ENCODE measurements at places on chromosomes 12 and 14. TPM values are rescaled to one million over a fixed set of nuclear protein-coding genes. Genes with fewer than 3 reads are reported as not detected.

Gene METTL25
- 9.8 TPM for total RNA-seq

Gene CCDC38
- not detected for total RNA-seq

GRCh38 chr12:56927281-56927680 is 6.9 kb downstream of the SDR9C7 start:
- no peak for DNase-seq
- no peaks in the 10 kb centered on the region for H3K36me3 ChIP-seq
- peaks cover 6% of the 10 kb centered on the region for H3K4me1 ChIP-seq
- peaks cover 6% of the 10 kb centered on the region for H3K27me3 ChIP-seq

DNA sequence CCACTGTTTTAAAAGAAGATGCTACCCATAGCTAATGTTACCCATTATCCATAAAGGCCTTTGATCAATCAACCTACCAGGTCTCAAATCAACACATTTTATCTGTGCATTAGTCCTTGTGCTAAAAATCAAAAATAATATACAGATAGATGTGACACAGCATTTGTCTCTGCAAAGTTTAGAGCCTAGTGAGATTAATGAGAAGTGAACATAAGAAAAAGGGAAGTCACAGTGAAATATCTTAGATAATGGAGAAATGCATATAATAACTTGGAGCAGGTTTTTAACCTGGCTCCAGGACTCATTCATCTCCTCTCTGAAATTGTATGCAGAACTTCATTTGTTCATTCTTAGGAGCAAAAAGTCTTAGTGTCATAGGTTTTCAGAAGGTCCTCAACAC is 7.2 kb downstream of the PDE3A start:
- no peak overlapping the region for H3K4me3 ChIP-seq
- no peak for DNase-seq
- H3K27ac ChIP-seq = no peak overlapping the region

DNA sequence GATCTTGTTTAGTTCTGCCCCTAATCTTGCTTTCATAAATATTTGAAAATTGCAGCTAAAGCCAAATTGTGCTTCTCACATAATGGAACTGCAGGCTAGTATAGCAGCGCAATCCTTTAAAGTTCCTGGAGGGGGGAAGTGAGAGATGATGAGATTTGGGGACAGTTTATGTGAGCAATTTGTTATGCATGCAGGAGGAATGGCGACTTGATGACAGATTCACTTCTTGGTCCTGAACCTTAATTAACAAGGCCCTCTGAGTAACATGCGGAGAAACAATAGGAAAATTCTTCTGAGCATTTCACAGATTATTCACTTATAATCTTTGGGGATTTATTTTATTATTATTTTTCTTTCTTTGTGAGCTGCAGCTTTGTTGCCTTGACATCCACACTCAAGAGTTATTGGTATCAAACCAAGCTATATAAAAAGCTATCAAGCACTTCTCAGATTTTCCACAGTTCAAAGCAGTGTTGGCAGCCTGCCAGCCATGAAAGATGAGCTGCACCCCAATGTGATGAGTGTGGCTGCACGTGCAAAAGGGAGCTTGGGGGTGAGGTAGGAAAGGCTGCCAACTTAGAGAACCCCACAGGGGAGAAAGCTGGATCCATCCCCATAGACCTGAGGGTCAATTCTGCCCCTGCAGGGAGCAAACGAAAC is 1662.2 kb upstream of the FLRT2 start:
- no peak for DNase-seq
- no peaks in the 10 kb centered on the region for H3K4me1 ChIP-seq
- no peaks in the 10 kb centered on the region for H3K36me3 ChIP-seq
- H3K4me3 ChIP-seq = no peak overlapping the region
- no peaks in the 10 kb centered on the region for H3K27me3 ChIP-seq

DNA sequence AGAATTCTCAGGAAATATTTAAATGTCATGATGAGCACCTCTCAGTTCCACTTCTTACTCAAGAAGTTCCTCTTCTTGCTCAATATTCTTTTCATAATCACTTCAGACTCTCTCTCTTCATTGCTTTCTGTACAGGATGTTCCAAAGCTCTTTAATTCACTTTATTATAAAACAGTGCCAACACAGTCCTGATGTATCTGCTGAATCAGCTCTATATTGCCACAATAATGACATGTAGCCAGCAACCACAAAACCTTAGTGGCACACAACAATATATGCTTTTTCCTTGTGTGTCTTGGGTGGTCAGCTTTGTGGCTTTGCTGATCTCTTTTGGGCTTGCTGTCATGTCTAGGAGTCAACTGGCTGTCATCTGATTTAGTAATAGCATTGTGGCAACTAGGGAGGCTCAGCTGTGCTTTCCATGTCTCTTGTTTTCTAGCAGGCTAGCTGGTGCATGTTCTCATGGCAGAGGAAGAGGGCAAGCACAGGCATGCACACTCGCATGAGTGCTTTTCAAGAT is 52.8 kb upstream of the SLC2A13 start:
- H3K36me3 ChIP-seq = peaks cover 2% of the 10 kb centered on the region
- H3K4me3 ChIP-seq = no peak overlapping the region
- no peak for DNase-seq
- peaks cover 6% of the 10 kb centered on the region for H3K27me3 ChIP-seq
- no peak overlapping the region for H3K27ac ChIP-seq
- H3K4me1 ChIP-seq = peaks cover 2% of the 10 kb centered on the region

GRCh38 chr14:88264116-88264515 is 59.0 kb downstream of the KCNK10 start:
- no peak overlapping the region for H3K27ac ChIP-seq
- DNase-seq = no peak
- peaks cover 7% of the 10 kb centered on the region for H3K27me3 ChIP-seq
- no peaks in the 10 kb centered on the region for H3K36me3 ChIP-seq
- no peak overlapping the region for H3K4me3 ChIP-seq

GRCh38 chr12:26032719-26033241 is 74.3 kb downstream of the RASSF8 start:
- H3K4me1 ChIP-seq = no peaks in the 10 kb centered on the region
- no peaks in the 10 kb centered on the region for H3K36me3 ChIP-seq
- peaks cover 1% of the 10 kb centered on the region for H3K27me3 ChIP-seq
- DNase-seq = no peak

- H3K27ac ChIP-seq = no peak overlapping the region
- no peaks in the 10 kb centered on the region for H3K27me3 ChIP-seq
- no peaks in the 10 kb centered on the region for H3K4me1 ChIP-seq
- no peak overlapping the region for H3K4me3 ChIP-seq
- no peak for DNase-seq
Measured at GRCh38 chr12:105024928-105025327, 38.8 kb downstream of the NOPCHAP1 start.

DNA sequence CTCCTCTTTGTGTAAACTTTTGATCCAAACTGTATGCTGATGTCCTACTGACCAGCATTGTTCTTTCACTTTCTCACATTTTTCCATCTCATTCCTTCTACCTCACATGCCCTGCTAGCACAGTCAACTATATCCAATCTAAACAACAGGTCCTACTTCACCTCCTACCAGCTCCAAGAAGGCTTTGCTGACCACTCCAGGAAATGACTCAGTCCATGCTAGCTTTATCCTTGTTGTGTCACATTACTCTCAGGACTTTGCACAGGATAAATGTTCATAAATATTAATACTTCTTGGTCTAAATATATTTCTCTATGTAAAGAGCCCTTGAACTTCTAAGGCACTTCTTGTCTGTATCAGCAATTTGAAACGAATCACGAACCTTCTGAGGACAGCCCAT is 64.9 kb upstream of the PCED1B start:
- H3K36me3 ChIP-seq = no peaks in the 10 kb centered on the region
- peak overlapping the region; percentile 1 for H3K27ac ChIP-seq
- H3K4me1 ChIP-seq = peaks cover 2% of the 10 kb centered on the region
- H3K4me3 ChIP-seq = no peak overlapping the region
- peaks cover 17% of the 10 kb centered on the region for H3K27me3 ChIP-seq

DNA sequence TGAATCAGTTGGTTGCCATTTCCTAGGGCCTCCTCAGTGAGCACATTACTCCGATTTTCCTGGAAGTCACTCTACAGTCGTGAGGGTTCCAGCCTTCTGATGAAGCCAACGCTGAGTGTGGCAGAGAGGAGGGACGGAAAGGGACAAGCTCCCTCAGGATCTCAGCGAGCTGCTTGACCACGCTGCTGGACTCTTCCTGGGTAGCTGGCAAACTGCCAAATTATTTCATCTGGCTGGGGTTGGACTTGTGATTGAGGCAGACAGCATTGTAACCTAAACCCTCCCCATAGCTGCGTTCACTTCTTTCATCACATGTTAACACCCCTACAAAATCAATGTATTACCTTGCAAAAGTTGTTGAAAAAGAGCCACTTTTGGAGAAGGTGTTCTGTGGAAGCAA is 69.6 kb upstream of the CHST11 start:
- no peak for DNase-seq
- no peak overlapping the region for H3K4me3 ChIP-seq
- peaks cover 3% of the 10 kb centered on the region for H3K36me3 ChIP-seq
- peaks cover 2% of the 10 kb centered on the region for H3K27me3 ChIP-seq
